Non-pigmented ciliary epithelial cell (primary cell): ENCODE measurements at places on chromosomes 13 and 19.
A peak's percentile ranks its signal among the peaks of the same experiment; 100 is the strongest.

DNA sequence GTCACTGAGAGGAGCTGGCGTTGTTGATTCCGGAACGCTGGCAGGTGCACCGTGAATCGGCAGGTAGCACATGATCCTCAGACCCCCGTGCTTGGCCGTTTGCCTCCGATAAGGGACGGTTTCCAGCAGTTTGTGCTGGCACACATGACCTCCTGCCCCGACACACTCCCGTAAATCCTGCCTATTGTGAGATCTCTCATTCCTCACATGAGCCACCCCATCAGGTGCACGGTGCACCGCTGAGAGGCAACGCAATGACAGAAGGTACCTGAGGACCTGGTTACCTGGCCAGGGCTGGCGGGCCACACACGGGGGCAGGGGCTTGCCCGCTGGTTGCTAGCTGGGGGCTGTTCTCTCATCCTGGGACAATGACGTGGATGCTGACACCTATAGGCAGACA is 2.1 kb upstream of the ADPRHL1 start:
- no peak for DNase-seq

GRCh38 chr13:77696879-77697216 is 639 bp upstream of the SLAIN1 start:
- no peak for DNase-seq

DNA sequence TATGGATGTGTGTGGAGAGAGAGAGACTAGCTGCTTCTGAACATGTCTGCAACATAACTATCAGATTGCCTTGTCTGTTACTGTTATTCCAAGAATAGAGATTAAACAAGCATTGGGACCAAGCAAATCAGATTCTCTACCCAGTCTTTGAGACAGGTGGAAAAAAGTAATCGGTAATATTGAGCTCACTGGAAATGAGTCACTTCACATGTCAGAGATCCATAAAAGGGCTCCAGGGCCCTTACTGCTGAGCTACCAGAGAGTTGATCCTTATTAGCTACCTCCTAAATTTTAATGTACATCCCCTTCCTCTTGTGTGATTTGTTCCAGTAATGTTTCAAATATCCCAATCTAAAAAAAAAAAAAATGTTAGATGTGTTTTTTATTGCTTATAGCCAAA is 2118.0 kb downstream of the PCDH9 start:
- DNase-seq, result no peak

GRCh38 chr19:41771410-41771809 is 16.1 kb downstream of the CEACAM6 start:
- DNase-seq, result no peak

- DNase-seq, result no peak
Measured at GRCh38 chr13:113292021-113292862, 4.8 kb upstream of the LAMP1 start.

DNA sequence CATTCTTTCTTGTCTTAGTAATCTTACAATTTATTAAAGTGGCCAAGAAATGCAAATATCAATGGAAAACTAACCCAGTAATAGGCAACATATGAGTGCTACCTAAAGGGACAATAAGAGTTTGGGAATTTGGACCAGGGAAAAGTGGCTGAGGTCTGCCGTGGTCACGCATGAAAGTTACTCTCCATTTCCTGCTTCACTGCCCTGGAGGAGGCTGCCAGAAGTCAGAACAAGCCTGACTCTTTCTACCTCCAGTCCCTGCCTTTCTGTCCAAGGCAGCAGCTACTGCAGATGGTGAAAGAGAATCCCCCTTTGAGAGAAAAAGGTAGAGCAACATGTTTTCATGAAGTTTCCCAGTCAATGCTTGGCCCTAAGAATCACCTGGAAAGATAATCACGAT is 201.1 kb upstream of the ARGLU1 start:
- no peak for DNase-seq

GRCh38 chr13:81770868-81771505 is 1430.1 kb upstream of the SPRY2 start:
- no peak for DNase-seq

DNA sequence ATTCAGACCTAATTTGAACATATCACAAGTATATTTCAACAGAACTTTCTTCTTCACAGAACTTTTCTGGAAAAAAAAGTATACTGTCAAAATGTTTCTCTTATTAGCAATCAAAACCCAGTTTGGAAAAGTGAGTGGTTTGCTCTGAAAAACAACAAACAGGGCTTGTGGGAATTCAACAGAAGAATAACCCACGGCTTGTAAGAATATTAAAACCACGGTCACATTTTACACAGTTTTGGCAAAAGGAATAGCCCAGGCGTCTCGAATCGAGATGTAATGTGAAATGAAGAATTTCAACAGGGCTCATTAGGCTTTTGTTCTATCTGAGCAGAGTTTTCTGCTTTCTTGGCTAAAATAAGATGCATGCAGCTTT is 70.7 kb downstream of the COL4A2 start:
- no peak for DNase-seq

DNA sequence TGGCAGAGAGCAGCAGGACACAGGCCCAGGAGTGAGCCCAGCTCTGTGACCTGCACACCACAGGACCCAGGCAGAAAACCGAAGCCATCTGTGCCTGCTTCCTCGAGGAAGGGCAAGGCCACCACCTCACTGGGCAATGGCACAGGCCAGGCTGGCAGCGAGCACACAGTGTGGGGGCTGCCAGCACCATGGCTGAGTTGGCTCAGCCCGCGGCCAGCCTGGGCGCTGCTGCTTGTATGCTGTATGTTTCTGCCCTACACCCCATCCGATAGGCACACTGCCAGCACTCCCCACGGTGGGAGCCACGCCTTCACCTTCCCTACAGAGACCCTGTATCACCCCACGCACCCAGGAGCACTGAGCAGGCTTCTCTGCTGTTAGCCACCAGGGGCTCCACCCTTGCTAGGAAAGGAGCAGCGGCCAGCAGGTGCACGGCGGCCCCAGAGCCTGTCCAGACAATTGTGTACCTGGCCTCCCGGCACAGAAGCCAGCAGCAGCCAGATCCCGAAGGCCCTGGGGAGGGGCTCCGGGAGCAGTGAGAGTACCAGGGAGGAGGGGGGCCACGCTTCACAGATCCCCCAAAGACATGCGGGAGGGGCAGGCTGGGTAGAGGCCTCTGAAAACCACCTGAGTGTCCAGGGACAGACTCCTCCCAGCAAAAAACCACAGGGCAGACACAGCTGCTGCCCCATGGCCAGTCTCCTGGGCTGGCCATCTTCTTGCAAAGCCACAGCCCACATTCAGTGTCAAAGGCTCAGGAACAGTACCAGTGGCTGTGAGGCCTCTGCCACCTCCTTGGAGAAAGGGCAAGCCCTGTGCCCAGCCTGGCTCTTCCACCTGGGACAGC is 56.1 kb downstream of the MLLT1 start:
- DNase-seq, result no peak

DNA sequence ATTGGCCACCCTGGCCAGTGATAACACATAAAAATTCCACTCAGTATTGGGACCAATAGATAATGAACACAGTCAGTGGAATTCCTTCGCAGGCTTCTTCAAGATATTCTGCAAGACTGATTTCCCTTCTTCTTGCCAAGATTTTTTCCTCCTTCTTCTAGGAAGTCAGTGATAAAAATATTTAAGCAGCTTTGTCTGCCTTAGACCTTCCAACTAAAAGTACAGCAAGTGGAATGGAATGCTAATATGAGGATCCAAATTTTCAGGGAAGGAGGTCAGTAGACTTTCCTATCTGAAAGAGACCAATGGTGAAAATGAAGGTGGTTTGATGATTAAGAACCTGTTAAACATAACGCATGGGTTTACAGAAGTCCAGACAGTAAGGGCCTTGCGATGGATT is 9.6 kb downstream of the STARD13 start:
- no peak for DNase-seq

GRCh38 chr13:97394542-97394941 is 39.4 kb upstream of the RAP2A start:
- DNase-seq, result no peak

DNA sequence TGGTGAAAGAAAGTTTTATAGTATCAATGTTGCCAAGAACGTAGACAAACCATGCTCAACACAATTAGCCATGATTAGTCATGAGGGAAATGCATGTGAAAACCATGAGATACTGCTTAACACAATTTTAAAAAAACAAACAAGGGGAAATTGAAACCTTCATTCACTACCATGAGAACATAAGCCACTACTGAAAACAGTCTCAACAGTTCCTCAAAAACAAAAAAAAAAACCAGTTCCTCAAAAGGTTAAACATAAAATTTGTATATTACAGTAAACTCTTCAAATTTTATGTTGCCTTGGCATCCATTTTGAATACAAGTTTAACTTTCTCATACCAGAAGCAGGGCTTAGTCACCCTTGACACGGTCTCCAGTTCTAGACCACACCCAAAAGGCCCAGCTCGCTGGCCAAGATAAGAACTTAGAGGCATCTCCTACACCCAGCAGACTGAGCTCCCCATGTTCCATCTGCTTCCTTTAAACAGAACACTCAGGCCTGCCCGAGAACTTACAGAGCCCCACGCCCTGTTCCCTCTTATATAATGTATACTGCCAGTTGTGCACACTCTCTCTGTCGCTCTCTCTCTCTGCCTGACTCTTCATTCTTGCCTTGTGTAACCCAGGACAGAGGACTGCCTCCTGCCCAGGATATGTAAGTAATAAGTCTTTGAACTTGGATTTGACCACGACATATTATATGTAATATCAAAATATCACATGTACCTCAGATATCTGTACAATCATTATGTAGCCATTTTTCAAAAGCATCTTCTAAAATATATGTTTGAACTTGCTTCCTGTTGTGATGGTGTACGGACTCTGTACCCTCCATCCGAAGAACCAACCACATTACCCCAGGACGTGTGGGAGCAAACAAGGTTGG is 67.4 kb downstream of the STK24 start:
- peak; percentile 53 for DNase-seq
